AG08396 (cell line): ENCODE measurements at places on chromosomes 2 and 18.
A peak's percentile ranks its signal among the peaks of the same experiment; 100 is the strongest.

DNA sequence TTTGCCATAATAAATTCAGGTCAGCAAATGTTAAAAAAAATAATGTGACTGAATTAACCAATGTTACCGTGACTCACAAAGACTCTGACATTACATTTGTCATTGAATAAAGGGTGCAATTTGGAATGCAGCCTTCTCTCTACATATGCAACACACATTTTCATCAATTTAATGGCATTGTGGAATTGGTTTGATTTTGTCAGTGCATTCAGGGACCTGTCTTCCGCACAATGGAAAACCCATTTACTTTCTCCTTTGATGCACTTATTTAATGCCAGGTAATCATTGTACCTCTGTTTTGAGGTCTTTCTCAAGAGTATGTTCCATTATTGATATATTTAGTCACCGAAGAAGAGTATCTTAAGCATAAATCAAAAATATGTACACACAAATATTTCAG is 1099.3 kb downstream of the SOCS6 start:
- DNase-seq = no peak

GRCh38 chr2:99605036-99605435 is 115.2 kb upstream of the REV1 start:
- DNase-seq = no peak

GRCh38 chr2:64454386-64455332 is 697 bp downstream of the LGALSL start:
- peak; percentile 76 for DNase-seq

DNA sequence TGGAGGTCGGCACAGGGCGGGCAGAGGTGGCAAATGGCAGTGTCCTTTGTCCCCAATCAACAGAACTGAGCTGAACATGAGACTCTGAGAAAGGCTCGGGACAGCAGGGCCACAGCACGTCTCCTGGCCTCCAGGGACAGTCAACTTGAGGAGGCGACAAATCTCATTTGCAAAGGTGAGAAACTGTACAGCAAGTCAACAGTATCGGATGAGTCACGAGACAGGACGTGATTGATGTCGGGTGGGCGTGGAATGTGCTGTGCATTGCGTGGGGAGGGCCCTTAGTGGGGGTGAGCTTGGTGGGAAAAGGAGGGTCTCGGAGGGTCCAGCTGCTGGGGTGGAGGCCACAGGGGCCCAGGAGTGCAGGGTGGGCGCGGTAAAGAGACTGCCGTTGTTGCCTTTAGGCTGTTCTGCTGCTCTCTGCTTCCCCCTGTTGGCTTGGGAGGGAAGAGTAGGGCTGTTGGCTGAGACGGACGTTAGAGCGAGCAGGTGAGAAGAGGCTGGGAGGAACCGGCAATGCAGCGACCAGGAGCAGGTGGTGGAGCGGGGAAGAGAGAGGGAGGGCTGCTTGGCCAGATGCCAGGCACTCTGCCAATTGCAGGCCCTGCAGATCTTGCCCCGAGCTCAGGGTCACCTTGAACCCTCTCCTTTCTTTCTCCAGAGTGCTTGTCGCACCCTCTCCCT is 164.3 kb downstream of the BCL2 start:
- no peak for DNase-seq

- no peak for DNase-seq
Measured at GRCh38 chr2:135916207-135916606, 40.0 kb upstream of the MCM6 start.

- DNase-seq = no peak
Measured at GRCh38 chr2:18980786-18981430, 377.5 kb downstream of the OSR1 start.

GRCh38 chr2:201546576-201546975 is 95.0 kb downstream of the STRADB start:
- DNase-seq = no peak

DNA sequence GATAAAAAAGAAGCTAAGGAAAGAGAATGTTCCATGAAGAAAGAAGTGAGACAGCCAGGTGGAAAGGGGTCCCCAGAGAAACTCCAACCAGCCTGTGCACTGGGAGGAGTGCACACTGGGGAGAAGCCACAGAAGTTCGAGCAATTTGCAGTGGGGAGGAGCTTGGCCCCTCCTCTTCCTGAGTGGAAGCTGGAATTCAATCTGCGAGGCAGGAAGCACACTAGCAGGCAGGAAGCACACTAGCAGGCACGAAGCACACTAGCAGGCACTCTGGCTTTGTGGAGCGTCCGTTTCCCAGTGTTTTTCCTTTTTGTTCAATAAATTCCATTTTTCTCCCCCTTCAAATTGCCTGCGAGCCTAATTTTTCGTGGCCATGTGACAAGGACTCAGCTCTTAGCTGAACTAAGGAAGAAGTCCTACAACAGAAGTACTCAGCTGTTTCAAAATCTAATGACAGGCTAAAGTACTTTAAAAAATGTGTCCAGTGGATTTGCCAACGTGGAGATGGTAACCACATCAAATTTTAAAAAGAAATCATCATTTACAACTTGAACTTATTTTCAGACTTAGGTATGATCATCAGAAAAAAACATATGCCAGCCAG is 21.4 kb upstream of the SPIRE1 start:
- no peak for DNase-seq

GRCh38 chr18:11289248-11289647 is 139.9 kb upstream of the PIEZO2 start:
- DNase-seq = no peak

GRCh38 chr2:216474925-216475670 is 23.5 kb upstream of the RPL37A start:
- DNase-seq = no peak

GRCh38 chr2:239762655-239763269 is 262.4 kb downstream of the NDUFA10 start:
- DNase-seq = no peak

GRCh38 chr18:55588111-55588869 is at the start of gene TCF4:
TSS of gene TCF4 (minus strand) at chr18:55588192. CDS start at chr18:55587116, 1,076 bp downstream.
- peak; percentile 17 for DNase-seq
